ENCODE measurements at places on chromosomes 13 and 19. TPM values are rescaled to one million over a fixed set of nuclear protein-coding genes. Genes with fewer than 3 reads are reported as not detected.
A peak's percentile ranks its signal among the peaks of the same experiment; 100 is the strongest.

- no peaks in the 10 kb centered on the region for H3K36me3 ChIP-seq
- H3K4me3 ChIP-seq: no peak overlapping the region
- DNase-seq: no peak
- H3K27ac ChIP-seq: no peak overlapping the region
- H3K4me1 ChIP-seq: no peaks in the 10 kb centered on the region
- peaks cover 16% of the 10 kb centered on the region for H3K27me3 ChIP-seq
Measured at GRCh38 chr13:31540281-31540680, 199.0 kb upstream of the RXFP2 start.

DNA sequence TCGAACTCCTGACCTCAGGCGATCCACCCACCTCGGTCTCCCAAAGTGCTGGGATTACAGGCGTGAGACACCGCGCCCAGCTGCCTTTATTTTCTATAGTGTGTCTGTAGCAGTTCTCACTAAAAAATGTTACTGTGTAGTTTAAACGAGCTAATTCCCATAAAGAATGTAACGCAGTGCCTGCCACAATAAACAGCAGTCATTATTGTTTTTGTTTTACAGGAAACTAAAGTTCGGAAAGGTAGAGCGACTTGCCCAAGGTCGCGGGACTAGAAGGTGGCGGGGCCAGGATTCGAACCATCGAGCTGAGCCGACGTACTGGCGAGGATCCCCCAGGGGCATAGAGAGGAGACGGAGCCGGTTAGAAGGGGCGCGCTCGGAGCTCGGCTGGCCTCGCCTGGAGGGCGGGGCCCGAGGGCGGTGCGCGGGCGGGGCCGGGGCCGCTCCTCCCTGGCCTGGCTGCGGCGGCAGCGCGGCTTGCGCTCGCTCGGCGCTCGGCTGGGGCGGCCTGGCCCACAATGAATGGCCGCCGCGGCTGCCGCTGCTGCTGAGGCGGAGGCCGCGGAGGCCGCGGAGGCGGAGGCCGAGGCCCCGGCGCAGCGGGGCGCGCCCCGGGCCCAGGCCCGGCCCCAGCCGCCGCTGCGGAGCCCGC lies at the start of gene NACC1:
TSS of gene NACC1 (plus strand) at position 493 of the 652 bp plus-strand sequence. CDS start 16,944 bp downstream, outside the sequence.
- H3K4me1 ChIP-seq: peaks cover 26% of the 10 kb centered on the region
- peak within 1 kb of the TSS; percentile 98 for H3K4me3 ChIP-seq
- peak; percentile 83 for DNase-seq
- no peaks in the 10 kb centered on the region for H3K36me3 ChIP-seq

DNA sequence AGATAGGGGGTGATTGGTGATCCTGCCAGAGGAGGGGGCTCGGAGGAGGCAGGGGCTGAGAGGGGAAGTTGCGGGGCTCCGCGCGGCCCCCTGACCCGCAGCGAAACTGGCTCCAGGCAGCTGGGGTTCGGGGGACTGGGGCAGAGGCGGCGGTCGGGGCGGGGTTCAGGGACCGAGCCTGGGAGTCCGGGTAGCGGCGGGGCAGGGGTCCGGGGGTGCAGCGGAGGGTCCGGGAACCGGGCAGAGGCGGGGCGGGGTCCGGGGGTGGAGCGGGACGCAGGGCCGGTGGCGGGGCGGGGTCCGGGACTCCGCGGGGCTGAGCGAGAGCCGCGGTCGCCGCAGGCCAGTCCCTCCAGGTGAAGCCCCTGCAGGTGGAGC lies 1.2 kb downstream of the MADCAM1 start:
- no peak overlapping the region for H3K27ac ChIP-seq
- no peak for DNase-seq
- peaks cover 20% of the 10 kb centered on the region for H3K4me1 ChIP-seq
- no peak overlapping the region for H3K4me3 ChIP-seq

- no peaks in the 10 kb centered on the region for H3K4me1 ChIP-seq
- no peak overlapping the region for H3K4me3 ChIP-seq
- no peaks in the 10 kb centered on the region for H3K36me3 ChIP-seq
- H3K27ac ChIP-seq: no peak overlapping the region
- peaks cover 10% of the 10 kb centered on the region for H3K27me3 ChIP-seq
- no peak for DNase-seq
Measured at GRCh38 chr13:94028234-94028633, 451.2 kb downstream of the DCT start.

Gene CYP4F22
- total RNA-seq: 0.36 TPM

Gene CALR3
- total RNA-seq: not detected

DNA sequence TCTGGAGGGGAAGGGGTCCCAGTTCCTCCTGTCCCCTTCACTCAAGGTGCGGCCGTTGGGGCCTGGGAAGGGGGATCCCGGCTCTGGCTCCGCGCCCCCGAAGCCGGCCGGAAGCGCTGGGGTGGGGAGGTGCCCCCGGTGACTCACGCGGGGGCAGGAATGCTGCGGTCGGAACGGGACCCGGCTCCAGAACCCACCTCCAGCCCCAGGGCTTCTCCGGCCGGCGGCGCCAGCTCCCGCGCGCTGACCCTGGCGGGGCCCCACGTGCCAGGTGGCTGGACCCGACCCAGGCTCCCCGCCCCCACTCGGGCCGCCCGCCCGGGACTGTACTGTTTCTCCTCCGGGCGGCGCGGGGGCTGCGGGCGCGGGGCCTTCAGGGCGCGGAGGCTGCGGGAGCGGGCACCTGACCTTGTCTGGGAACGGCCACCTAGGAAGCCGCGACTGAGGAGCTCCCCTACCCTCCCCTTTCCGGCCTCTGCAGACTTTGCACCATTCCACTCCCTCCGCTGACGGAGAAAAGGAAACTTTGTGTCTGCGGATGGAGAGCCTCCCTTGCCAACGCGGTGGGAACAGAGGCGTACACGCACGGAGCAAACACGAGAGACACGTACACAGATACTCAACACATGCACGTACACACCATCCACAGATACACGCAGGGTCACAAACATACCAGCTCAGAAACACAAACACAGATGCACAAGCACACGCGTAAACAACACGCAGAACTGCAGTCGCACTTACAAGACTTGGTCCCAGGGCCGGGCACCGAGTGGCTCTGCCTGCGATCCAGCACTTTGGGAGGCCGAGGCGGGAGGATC lies 7.2 kb downstream of the AXL start:
- peak overlapping the region; percentile 82 for H3K4me3 ChIP-seq
- H3K27me3 ChIP-seq: peaks cover 24% of the 10 kb centered on the region
- peak overlapping the region; percentile 83 for H3K27ac ChIP-seq
